ENCODE measurements at places on chromosomes 13 and 19.

DNA sequence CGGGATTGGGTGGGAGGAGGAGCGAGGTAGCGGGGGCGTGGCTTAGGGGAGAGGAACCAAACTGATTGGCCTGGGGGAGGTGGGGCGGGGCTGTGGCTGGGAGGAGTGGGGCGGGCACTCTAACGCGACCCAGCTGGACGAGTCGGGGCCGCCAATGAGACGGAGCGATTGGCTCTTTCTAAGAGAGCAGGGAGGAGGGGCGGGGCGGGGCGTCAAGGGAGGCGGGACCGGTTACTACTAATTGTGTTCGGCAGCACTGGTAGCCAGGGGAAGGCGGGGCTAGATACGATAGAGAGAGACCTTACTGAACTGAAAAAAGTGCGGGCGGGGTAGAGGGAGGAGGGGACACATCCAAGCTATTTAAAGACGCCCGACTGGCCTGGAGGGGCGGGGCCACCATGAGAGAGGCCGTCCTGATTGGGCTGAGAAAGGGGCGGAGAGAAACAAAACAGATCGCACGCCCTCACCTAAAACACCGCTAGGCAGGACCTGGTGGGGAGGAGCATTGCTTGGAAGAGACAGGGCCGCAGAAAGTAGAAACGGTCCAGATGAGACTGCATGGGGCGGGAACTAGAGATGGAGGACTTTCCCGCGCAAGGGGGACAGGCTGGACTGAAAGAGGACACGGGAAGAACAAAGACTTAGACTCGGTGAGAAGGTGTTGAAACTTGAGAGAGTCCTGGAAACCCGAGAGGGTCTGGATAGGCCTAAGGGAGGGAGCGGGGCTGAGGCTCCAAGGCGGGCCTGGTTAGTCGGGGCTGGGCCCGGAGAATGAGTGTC, at the start of gene KCNC3:
KCNC3 (minus strand) TSS at position 232 of the 780 bp plus-strand sequence. CDS start 295 bp downstream, outside the sequence.
- peak; percentile 99 for DNase-seq

DNA sequence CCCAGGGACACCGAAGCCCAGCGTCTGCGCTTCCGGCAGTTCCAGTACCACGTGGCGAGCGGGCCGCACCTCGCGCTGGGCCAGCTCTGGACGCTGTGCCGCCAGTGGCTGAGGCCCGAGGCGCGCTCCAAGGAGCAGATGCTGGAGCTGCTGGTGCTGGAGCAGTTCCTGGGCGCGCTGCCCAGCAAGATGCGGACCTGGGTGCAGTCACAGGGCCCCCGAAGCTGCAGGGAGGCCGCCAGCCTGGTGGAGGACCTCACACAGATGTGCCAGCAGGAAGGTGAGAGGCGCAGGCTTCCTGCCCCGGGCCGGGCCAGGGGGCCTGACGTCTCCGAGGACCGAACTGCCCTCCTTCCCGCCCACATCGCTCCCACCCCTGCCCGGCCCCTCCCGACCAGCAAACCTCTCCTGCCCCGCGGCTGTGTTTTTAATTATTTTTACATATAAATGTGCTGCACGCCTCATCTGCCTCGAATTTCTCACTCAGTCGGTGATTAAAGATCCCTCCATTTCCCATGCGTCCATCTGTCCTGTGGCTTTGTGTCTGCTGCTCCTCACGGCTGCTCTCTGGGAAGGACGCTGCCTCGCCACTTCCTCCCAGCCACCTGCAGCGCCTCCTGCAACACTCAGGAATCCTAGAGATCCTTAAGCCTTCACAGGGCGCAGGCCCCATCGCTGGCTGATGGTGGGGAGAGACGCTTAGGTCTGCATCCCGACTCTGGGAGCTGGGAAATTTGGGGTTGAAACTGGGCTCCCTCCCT, 4.3 kb downstream of the ZSCAN1 start:
- DNase-seq = peak; percentile 43

DNA sequence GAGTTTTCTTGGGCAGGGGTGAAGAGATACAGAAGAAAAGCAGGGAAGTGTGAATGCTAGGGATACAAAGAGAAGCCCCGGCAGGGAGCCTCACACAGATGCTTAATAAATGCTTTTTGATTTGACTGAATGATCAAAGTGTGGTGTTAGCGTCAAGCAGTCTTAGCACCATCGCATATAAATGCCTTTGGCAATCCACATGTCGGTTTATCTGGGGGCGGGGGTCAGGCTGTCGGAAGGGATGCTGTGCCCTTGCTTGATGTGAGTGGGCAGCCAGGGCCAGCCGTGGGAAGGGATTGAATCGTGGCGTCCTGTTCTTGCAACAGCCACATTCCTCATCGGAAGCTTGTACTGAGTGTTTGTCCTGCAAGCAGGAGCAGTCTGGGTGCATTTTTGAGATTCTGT, 173.1 kb downstream of the LACC1 start:
- no peak for DNase-seq

GRCh38 chr19:28847468-28847867, 365.5 kb downstream of the UQCRFS1 start:
- no peak for DNase-seq

DNA sequence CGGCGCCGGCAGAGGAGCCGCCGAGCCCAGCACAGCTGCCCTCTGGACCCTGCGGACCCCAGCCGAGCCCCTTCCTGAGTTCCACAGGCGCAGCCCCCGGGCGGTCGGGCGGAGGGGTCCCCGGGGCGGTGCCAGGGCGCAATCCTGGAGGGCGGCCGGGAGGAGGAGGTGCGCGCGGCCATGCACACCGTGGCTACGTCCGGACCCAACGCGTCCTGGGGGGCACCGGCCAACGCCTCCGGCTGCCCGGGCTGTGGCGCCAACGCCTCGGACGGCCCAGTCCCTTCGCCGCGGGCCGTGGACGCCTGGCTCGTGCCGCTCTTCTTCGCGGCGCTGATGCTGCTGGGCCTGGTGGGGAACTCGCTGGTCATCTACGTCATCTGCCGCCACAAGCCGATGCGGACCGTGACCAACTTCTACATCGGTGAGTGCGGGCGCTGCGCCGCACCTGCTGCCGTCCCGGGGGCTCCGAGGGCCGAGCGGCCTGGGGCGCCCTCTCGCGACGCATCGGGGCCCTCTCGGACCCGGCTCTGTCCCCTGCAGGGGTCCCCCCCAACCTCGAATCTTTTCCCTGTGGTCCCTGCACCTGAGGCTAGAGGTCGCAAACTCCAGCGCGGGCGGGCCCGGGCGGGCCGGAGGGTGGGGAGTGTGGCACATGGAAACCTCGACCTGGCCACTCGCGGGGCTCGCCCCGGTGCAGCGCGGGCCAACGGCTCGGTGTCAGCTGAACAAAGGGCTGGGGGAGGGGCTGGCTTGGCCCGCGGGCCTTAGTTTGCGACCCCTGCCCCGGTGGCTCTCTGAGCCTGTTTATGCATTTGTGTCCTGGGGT, at the start of gene KISS1R:
KISS1R (plus strand) TSS at position 11 of the 829 bp plus-strand sequence; CDS start at position 181, 170 bp downstream.
- DNase-seq = no peak

- DNase-seq = no peak
These were observed 44.9 kb upstream of the PEG3 start for GRCh38 chr19:56885173-56885985.

Data from globus pallidus (tissue), 1 donor.